CD8-positive, alpha-beta memory T cell (primary cell): ENCODE measurements at places on chromosomes 13 and 19.
A peak's percentile ranks its signal among the peaks of the same experiment; 100 is the strongest.

DNA sequence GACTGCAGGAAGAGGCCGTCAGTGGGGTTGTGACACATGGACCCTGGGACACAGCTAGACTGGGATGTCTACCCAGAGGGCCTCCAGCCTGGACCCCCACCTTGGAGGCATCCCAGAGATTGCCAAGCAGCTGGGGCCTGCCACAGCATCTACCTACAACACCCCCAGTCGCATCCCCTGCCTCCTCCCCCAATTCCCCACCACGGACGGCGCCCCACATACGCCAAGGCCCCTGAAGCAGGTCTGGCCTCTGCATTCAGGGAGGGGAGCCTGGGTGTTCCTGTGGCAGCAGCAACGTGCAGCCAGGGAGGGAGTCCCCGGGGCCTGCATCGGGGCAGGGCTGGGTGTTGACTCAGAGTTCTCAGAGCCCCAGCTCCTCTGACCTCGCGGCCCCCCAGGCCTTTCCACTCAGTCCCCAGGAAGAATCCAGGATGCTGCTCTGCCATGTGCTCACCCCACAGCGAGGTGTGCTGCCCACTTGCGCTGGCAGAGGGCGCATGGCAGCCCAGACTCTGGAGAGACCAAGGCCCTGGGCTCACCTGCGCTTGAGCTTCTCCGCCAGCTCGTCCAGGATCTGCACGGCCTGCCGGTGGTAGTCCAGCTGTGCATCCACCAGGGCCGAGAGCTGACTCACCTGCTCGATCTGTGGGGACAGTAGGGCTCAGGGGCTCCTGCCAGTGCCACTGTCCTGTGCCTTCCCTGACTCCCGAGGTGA, 19.6 kb downstream of the MPND start:
- DNase-seq, result no peak

GRCh38 chr19:12156223-12157058, at the start of gene ZNF625:
TSS of gene ZNF625 (minus strand) at chr19:12156734. CDS start at chr19:12156558, 176 bp downstream.
- DNase-seq, result peak; percentile 47

DNA sequence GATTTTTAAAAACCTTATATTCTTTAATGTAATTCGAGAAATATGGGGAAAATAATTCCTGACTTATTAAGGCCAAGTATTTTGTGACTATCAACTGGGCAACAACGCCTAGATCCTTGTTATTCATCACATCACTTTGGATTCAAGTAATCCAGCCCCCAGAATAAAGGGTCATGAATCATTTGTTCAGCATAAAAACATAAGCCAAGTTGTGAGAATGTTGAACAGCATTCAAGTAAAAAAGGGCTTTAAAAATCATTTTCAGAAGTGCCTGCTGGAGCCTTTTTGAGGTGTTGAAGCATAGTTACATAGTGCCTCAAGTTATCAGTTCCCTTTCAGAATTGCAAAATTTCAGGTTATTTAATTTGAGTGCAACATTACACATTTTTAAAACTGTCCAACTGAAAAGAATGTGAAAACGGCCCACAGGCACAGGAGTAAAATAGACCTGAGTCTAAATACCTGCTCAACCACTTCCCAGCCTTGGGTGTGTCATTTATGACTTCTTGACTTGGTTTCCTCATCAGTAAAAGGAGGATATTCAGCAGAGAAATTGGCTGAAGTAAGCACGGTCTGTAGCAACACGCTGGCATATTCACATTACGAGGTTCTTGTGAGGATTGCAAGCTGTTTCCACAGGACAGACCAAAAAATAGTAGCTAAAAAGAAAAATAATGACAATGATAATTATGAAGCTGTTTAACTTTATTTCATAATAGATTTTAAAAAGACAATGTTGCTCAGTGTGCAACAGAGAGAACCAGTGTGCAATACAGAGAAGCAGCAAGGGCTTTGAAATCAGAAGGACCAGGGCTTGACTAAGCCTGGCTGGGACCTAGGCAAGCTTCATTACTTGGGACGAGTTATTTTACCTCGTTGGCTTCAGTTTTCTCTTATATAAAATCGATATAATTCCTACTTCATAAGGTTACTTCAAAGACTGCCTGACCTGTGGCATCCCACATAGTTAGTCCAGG, 56.6 kb downstream of the MBNL2 start:
- no peak for DNase-seq

DNA sequence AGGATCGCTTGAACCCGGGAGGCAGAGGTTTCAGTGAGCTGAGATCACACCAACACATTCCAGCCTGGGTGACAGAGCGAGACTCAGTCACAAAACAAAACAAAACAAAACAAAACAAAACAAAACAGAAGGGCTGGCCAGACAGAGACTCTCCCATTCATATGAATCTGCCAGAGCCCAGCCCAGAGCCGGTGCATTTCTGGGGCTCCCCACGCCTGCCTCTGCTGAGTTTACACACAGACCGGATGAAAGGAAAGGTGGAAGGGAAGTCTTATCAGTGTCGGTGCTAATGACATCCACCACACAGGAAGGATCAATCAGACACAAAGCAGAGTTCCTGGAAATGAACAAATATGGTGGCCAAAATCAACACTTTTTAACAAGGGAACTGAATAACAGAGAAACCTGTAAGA, 6.8 kb downstream of the TRAPPC6A start:
- peak; percentile 39 for DNase-seq

DNA sequence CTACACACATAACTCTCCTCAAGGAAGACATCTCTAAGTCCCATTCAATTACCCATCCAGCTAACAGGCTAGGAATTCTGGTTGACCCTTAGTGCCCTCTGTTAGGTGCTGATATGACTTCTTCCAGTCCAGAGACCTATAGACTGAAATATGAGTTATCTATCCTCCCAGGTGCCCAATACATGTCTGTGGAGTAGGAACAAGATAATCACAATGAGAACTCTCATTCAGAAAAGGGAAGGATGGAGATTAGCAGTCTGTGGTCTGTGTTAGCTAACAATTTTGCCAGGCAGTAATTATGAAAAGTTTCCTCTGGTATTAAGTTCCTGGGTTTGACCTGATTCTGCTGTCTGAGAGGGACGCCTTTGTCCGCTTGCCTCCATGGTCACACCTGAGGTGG, 44.2 kb upstream of the SLAIN1 start:
- no peak for DNase-seq

DNA sequence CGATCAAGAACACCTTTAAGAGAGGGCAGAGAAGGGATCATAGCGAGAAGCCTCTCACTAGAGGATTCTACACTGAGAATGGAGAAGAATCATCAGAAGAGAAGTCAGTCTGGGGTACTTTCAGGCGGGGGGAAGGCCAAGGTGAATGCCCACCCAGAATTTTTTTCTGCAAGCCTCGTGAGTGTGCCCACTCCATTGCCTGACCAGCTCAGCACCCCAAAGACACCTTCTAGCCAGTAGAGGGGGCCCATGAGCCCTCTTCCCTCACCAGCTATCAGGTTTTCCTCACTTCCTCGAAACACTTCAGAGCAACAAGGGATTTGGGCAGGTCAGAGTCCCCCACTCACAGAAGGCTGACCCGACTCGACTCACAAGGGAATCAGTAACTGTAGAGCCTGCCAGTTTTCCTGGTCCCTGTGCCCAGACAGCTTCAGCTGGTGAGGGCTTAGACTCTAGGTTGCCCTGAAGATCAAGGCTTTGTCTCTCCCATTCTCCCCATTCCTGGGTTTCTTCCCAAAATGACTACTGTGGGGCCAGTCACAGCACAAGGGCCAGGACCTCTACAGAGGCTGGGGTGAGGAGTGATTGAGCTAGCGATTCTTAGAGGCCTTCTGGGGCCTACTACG, 18.4 kb downstream of the NLRP13 start:
- no peak for DNase-seq

DNA sequence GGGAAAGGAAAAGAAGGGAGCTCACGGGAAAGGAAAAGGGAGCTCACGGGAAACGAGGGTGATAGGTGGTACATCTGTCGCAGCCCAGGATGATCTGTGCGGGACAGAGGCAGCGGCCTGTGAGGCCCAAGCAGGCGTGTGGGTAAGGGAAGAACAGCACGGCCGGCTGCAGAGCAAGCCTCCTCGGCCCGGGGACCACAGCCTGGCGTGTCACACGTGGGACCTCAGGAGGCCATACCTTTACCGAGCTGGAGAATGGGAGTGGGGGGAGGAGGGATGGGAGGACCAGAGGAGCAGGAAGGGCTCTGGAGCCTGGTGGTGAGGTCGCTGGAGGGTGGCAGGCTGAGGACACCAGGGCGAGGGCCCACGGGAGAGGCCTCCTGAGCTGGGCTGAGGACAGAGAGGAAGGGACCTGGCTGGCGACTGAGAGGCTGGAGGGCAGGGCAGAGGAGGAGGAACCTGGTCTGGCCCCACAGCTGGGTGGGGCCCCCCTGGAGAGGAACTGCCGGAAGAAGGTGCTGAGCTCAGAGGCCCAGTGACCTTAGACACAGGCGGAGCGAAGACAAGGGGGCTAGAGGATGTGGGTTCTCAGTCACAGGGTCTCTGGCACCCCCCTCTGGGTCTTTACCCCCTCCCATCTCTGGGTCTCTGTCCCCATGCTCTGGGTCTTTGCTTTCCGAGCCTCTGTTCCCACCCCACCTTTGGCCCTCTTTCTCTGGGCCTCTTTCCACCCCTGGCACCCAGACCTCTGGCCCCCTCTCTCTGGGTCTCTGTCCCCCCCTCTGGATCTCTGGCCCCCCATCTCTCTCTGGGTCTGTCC, 2.9 kb upstream of the FTL start:
- DNase-seq, result peak; percentile 59

DNA sequence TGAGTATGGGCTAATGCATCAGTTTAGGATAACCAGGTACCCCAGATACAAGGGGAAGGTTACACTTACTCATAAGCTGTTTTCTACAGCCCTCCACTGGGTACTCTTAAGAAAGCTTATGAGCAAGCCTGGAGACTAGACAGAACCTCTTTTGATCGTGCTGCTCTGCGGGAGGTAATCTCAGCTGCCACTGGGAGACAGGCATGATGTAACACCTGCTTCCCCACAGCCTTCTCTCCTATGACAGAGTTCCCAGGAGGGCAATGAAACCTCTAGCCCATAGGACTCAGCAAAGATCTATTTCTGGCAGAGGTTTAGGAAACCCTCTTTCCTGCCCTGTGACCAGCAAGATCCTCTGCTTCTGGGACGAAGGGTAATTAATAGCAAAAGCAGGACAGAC, 65.6 kb downstream of the WASF3 start:
- DNase-seq, result no peak

DNA sequence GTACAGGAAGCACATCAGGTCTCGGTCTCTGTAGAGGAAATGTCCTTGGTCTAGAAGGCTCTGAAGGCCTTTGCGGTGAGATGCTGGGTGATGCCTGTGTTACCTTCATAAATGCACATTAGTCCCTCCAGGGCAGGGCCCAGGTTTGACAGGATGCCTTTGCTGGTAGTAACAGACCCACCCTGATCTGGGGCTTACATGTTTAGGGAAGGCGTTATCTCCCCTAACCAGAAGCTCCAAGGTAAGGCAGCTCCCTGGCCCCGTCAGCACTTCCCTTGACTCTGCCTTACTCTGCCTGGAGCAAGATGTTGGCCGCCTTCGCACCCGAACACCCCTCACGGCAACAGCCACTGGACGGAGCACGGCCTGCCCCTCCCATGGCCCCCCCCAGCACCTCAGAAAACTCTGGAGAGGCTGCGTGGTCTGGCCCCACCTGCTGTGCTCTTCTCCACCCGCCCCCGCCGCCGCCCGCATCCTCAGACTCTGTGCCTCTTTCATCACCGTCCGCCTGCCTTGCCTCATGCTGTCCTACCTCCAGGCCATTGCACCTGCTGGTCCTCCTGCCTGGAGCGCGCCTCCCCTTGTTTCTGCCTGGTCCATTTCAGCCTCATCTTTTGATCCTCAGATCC, 9.1 kb downstream of the AP2A1 start:
- no peak for DNase-seq

- no peak for DNase-seq
Observed at GRCh38 chr13:67139551-67139950, 90.6 kb downstream of the PCDH9 start.

DNA sequence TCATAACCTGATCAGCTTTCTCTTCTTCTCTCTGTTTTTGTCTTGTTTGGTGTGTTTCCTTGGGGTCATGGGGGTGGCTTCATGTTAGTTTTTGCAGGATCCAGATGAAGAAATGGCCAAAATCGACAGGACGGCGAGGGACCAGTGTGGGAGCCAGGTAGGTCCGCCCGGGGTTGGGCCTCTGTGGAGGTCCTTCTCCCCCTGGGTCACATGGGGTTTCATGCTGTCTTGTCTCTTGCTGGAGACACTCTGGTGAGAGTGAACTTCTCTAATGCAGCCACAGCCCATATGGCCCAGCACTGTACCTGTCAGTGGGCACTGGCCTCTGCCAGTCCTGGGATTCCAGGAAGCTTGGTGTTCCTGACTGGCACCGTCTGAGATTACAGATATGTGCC, 1.1 kb downstream of the CCNE1 start:
- DNase-seq, result no peak

- no peak for DNase-seq
Observed at GRCh38 chr13:63516124-63516523, 2100.5 kb upstream of the PCDH20 start.

DNA sequence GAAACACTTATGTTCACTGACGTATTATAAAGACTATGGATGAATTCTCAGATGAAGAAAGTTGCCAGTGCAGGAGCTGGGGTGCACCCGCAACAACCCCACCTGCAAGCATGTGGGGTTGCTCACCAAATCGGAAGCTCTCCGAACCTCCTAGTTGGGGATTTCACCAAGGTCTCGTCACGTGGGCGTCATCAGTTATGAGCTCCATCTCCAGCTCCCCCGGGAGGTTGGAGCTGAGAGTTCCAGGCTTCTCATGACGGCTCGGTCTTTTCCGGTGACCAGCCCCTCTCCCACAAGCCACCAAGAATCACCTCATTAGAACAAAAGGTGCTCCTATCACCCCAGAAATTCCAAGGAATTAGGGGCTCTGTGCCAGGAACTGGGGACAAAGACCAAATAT, 46.1 kb upstream of the TUBGCP3 start:
- DNase-seq, result no peak

GRCh38 chr13:25365720-25366235, 6.0 kb upstream of the ATP8A2 start:
- DNase-seq, result no peak

GRCh38 chr19:10166046-10166445, 28.7 kb downstream of the DNMT1 start:
- no peak for DNase-seq

GRCh38 chr19:49718991-49719390, 28.1 kb downstream of the CPT1C start:
- DNase-seq, result no peak

- peak; percentile 34 for DNase-seq
Observed at GRCh38 chr19:43470288-43470687, 4.9 kb upstream of the LYPD3 start.
